ENCODE measurements at places on chromosomes 7 and 10. TPM values are rescaled to one million over a fixed set of nuclear protein-coding genes. Genes with fewer than 3 reads are reported as not detected.

DNA sequence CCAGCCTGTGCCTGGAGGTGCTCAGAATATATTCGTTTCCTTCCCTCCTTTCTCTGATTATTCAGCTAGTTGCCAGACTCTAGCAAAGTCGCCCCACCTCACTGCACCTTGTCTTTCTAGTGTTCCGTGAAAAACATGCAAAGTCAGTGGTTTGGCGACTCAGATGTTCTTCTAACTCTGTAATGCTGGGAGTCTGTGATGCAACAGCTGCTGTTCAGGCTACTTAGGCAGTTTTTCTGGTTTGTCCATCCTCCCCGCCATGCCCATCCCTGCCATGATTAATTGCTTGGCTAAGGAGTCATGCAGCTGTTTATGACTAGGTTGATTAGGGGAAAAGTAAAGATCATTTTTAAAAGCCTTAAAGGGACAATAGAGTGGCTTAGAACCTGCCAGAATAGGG lies 99.4 kb downstream of the MTPN start:
- H3K27ac ChIP-seq, result no peak overlapping the region
- no peak for DNase-seq
- peaks cover 7% of the 10 kb centered on the region for H3K27me3 ChIP-seq
- peaks cover 5% of the 10 kb centered on the region for H3K36me3 ChIP-seq
- H3K4me1 ChIP-seq, result no peaks in the 10 kb centered on the region

DNA sequence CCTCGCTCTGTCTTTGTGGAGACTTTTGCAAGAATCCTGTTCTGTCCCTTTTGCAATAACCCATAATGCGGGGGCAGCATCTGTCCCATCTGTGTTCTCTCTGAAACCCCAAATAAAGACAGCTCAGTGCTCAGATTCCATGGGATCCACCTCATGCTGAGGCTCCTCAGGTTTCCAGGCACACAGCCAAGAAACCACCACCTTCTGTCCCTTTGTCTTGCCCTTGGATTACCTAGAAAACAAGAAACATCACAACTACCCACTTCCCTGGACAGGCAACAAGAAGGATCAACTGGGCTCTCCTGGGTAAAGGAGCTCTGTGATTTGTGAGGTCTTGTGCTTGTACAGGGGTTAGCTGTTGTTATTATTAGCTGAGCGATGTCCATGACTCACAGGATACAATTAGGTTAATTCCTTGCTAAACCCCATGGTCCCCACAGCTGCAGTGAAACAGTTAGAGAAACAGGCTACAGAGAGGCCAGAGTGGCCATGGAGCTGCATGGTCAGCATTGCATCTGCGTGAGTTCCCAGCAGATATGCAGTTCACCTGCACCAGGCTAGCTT lies 50.2 kb downstream of the CXCL12 start:
- no peaks in the 10 kb centered on the region for H3K4me1 ChIP-seq
- no peak overlapping the region for H3K27ac ChIP-seq
- H3K27me3 ChIP-seq, result peaks cover 13% of the 10 kb centered on the region
- no peak for DNase-seq

DNA sequence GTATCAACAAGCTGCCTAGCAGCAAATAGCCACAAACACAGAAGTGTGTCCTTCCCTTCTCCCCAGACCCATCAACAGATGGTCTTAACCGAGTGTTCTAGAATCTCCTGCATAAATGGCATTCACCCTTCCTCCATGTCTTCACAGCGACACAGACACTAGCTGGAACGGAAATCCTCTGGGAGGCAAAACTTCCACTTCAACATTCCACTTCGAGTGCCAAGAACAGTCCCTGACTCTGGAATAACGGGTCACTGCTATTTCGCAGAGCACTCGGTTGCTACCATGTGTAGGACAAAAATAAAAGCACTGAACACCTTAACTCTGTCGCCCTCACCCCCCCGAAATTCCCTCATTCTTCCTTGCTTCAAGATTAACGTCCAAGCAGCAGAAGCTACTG lies 65.1 kb downstream of the SFMBT2 start:
- peaks cover 25% of the 10 kb centered on the region for H3K36me3 ChIP-seq
- H3K27me3 ChIP-seq, result no peaks in the 10 kb centered on the region
- H3K4me1 ChIP-seq, result peaks cover 55% of the 10 kb centered on the region
- no peak for DNase-seq
- no peak overlapping the region for H3K4me3 ChIP-seq

DNA sequence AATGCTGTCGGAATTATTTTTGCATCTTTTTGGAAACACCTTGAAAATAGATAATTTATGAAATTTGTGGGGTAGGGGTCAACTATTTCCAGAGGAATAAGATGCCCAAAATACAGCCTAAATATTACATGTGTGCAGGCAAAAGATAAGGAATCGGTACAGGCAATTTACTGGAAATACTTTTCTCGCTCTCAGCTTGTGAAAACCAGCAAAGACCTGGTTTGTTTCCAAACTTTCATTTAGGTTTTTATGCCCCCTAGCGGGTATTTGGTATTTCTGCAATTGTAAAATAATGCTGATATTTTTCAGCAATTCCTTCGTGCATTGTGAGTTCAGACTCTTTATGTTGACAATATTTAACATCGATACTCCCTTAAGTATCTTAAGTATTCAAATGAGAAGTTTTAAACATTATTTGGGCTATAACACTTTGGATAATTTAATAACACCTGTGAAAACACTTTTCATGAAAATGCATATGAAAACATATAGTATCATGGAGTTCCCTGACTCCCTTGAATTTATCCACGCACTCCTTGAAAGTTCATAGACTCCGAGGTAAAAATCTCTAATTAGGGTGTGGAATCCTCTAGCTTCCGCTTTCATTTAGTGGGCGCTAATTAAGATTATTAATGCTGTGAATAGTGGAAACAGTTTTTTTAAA lies 132.4 kb downstream of the TSPAN12 start:
- peaks cover 1% of the 10 kb centered on the region for H3K4me1 ChIP-seq
- no peaks in the 10 kb centered on the region for H3K36me3 ChIP-seq
- H3K4me3 ChIP-seq, result no peak overlapping the region
- no peak overlapping the region for H3K27ac ChIP-seq

DNA sequence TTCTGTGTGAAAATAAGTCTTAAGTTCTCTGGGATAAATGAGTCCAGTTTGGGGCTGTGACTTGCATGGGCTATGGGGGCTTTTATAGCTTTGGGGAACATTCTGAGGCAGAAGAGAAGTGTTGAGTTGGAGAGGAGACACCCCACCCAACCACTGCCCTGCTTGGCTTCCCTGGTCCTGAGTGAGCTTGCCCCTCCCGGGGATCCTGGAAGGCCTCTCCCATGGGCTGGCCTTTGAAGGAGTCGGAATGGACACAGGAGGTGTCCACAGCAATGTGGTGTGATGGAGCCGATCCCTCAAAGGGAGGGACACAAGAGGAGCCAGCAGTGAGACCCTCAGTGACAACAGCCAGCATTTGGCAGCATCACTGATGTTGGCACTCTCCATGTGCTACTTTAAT lies 89.8 kb downstream of the GLRX3 start:
- H3K4me1 ChIP-seq, result no peaks in the 10 kb centered on the region
- DNase-seq, result no peak
- H3K27ac ChIP-seq, result no peak overlapping the region

GRCh38 chr10:116891208-116891607 lies 41.9 kb downstream of the ENO4 start:
- no peak overlapping the region for H3K27ac ChIP-seq
- H3K36me3 ChIP-seq, result no peaks in the 10 kb centered on the region
- H3K4me1 ChIP-seq, result no peaks in the 10 kb centered on the region

DNA sequence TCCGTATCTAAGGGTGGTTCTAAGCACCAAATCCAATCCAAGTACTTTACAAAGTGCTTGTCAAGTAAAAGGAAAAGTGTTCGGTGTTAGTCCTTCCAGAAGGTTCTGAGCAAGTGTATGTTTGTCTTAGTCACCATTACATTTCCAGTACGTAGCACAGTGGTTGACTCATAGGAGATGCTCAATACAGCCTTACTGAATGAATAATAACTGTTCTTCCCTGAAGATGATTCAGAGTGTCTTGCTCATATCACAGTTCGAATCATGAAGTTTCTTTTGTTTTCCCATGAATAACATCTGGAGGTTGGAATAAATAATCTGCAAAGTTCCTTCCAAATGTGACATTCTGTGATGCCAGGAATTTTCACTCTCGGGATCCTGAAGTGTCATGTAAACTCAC lies 53.4 kb downstream of the WNT2 start:
- peaks cover 13% of the 10 kb centered on the region for H3K27me3 ChIP-seq
- no peak for DNase-seq
- H3K27ac ChIP-seq, result no peak overlapping the region
- no peaks in the 10 kb centered on the region for H3K36me3 ChIP-seq
- H3K4me1 ChIP-seq, result no peaks in the 10 kb centered on the region
- no peak overlapping the region for H3K4me3 ChIP-seq

DNA sequence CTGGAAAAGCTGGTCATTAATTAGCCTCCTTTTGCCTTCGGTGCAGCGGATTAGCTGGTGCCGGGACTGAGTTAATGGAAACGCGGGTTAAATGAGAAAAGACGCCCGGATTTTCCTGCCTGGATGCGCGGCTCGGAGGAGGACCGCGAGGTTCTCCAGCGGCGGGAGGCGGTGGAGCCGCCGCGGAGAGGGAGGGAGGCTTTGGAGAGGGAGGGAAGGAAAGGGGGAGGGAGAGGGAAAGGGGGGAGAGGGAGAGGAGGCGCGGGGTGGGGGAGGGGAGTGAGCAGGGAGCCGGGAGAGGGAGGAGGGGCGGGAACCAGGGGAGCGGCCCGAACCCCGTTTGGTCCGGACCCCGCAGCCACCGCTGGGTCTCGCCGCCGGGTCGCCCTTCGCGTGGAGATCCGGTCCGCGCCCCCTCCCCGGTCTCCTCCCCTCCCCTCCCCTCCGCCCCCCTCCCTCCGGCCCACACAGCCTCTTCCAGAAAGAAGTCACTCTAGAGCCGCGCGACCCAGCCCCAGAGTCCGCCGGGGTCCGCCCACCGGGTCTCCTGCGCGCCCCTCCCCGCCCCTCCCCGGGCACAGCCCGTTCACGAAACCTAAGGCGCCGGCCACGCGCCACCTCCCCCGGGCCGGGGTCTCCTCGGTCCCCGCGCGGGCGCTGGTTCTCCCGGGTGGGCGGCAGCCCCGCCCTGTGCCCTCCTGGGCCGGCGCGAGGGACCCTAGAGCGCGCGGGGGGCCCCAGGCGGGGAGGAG lies 347.5 kb downstream of the DNAJB6 start:
- H3K4me1 ChIP-seq, result peaks cover 31% of the 10 kb centered on the region
- no peak for DNase-seq
- no peaks in the 10 kb centered on the region for H3K36me3 ChIP-seq
- H3K27ac ChIP-seq, result no peak overlapping the region

DNA sequence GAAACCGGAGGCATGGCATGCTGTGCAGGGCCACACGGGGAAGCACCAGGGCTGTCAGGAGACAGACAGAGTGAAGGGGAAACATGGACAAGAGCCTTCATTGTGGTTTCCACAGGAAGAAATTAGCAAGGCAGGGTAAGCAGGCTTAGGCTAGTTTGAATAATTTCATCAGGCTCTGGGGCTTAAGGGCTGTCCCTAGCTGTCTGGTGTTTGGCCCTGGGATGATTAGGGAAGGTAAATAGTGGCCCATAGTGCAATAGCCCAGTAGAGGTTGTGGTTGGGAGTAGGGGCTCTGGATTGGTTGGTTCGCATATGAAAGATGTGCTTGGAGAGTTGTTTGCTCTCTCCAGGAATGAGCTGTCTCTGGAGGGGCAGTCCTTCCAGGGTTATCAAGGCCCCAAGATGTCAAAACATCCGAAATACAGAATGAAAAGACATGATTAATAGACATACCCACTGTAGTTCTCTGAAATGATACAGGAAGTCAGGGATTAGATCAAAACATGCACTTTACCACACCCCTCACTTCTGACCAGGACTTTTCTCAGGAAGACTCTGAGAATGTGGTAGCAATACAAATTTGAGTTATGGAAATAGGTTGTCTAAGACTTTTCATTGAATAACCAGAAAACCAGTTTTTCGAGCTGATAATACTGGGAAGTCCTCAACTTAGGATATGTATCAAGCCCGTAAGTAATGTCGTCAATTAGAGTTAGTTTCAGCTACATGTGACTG lies 224.9 kb upstream of the NFE2L3 start:
- no peak for DNase-seq
- peaks cover 35% of the 10 kb centered on the region for H3K27me3 ChIP-seq
- H3K4me1 ChIP-seq, result no peaks in the 10 kb centered on the region
- peaks cover 4% of the 10 kb centered on the region for H3K36me3 ChIP-seq

Gene CDNF
- 4.9 TPM for total RNA-seq

Gene PLPP4
- total RNA-seq, result not detected

Gene GRB10
- 0.62 TPM for total RNA-seq

Gene SP8
- not detected for total RNA-seq

All from naive thymus-derived CD8-positive, alpha-beta T cell (primary cell).